Activated CD4-positive, alpha-beta T cell treated with anti-CD3 and anti-CD28 coated beads, Interleukin-10, Interleukin-2, amounts not matched to agents 100 ng/mL and 50 ng/mL, durations not matched to agents 16 hours and 8 hours (primary cell): ENCODE measurements at places on chromosomes 7 and 10.

- DNase-seq, result peak; percentile 73
Observed at GRCh38 chr10:63166742-63167258, 33.7 kb downstream of the NRBF2 start.

DNA sequence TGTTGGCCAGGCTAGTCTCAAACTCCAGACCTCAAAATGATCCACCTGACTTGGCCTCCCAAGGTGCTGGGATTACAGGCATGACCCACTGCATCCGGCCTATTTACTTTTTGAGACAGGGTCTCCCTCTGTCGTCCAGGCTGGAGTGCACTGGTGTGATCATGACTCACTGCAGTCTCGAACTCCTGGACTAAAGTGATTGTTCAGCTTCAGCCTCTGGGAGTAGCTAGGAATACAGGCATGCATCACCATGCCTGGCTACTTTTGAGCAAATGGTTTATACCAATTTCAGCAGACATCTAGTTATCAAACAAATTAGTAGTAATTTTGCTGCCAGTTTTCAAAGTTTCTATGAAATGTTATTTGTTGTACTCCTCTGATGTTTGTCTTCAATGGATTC, 2.2 kb upstream of the WAC start:
- DNase-seq, result no peak

DNA sequence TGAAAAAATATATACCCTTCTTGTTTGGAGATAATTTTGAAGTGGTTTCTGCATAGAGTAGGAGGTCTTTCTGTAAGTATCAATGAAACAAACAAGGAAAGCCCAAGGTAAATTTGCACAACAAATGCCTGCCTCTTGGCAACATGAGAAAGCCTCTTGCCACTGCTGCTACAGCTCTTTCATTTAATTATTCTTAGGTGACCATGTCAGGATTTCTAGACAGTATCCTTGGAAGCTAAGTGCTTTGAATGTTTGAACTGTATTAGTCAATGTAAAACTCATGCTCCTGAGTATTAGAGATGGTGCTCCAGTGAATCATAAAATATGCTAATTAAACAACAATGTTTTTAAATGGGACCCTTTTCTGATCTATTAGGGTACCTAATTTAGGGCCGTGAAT, 81.2 kb upstream of the ITGB1 start:
- no peak for DNase-seq

DNA sequence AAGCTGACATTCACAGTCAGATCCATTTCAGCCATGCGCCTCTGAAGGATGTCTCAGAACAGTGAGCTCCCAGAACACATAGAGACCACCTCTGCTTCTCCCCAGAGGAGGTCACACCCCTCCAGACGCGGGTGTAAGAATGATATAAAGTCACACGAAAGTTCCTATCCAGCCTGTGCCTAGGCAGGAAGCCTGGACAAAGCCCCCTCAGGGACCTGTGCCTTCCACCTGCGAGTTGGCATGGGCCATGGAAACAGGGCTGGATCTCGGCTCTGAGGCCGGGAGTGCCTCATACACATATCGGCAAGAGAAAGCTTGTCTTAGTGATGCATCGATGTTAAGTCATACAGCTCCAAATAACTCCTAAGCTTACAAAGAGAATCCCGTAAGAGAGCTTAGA, 5.0 kb downstream of the VIPR2 start:
- no peak for DNase-seq

- peak; percentile 88 for DNase-seq
Observed at GRCh38 chr10:97407211-97407951, 6.2 kb upstream of the RRP12 start.

- no peak for DNase-seq
Observed at GRCh38 chr7:103714376-103714927, 268.4 kb upstream of the SLC26A5 start.

DNA sequence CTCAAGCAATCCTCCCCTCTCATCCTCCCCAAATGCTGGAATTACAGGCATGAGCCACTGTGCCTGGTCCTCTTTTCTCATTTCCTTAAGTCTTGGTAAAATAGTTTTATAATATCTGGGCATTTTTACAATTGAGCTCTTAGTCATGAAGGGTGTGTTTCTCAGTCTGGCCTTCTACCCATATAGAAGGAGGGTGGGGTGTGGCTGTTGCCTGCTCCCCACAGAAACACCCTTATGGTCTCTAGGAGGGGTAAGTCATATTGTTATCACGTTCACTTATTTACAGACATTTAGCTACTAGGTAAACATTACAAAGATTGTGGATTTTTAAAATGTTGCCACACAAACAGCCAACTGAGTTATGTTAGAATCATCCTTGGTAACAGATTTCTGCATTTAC, 6.7 kb upstream of the OTUD1 start:
- no peak for DNase-seq

DNA sequence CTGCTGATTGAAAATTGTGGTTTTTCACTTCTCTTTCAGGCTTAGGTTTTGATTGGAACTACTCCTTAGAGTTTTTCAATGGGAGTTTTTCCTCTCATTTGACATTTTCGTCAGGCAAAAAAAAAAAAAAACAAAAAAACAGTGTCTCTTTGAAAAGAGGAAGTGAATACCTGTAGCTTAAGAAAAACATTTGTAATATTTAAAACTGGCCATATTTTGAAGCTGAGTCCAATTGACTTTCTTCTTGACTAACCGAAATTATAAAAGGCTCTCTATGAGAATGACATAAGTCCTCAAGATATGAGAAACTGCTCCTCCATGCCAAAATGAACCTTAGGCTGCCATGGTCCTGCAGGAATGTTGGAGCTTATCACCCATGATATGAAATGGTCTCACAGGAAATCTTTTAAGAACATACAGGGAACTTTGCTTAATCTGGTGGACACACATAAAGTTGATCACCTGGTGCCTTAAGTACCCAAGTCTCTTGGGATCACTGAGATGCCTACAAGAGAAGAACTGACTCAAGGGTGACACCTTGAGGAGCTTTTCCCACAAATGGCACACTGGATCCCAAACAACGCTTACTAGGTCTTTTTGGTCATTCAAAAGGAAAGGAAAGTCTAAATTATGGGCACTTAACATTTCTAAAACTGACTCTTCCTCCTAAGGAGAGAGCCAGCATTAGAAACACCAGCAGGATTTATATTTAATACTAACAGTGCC, 263.4 kb downstream of the CDC14C start:
- no peak for DNase-seq

DNA sequence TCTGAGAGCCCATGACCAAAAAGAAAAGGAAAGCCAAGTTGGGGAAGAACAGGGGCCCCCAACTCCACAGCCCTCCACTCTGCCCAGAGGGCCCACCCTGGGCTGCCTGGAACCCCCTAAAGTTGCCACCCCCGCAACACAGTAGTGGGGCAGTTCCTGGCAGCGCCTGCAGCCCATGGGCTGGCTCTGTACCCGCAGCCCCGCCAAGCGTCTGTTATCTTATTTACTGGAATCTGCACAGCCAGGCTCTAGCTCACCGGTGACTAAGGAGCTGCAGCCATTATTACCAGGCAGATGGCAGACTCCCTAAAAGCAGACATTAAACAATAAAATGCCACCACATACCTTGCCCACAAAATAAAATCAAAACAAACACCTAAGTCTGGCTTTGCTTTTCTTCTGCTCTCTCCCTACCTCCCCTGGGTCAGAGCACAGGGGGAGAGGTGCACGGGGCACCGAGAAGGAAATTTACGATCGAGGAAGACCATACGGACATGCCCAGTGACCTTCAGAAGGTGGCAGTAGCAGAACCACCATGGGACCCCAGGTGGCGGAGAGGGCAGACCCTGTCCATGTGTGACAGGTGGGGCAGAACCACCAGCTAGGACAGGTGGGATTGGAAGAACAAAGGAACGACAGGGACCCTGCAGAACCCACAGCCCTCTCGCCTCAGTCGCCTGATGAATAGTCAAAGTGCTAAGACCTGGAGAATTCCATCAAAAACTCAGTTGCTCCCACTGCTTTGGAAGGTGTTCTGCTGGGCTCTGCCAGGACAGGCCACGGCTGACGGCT, 66.3 kb downstream of the PRKAG2 start:
- DNase-seq, result no peak

DNA sequence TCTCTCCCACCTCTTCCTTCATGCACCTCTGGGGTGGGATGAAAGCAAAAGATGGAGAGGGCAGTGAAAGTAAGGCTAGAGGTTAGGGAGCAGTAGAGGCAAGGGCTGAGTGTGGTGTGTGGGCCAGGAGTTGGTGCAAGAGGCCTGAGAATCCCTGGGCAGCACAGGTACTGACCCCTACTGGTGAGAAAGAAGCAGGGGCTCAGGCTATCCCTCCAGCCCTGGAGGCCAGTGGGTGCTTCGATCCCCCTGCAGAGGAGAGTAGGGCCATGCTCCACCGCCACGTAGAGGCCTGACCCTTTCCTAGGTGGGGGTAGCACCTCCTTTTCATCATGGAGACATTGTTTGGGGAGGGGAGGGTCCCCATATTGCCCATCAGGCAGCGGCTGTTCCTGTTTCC, 9.8 kb downstream of the CDHR1 start:
- DNase-seq, result peak; percentile 7

GRCh38 chr10:78116361-78116760, 82.7 kb downstream of the RPS24 start:
- DNase-seq, result no peak

DNA sequence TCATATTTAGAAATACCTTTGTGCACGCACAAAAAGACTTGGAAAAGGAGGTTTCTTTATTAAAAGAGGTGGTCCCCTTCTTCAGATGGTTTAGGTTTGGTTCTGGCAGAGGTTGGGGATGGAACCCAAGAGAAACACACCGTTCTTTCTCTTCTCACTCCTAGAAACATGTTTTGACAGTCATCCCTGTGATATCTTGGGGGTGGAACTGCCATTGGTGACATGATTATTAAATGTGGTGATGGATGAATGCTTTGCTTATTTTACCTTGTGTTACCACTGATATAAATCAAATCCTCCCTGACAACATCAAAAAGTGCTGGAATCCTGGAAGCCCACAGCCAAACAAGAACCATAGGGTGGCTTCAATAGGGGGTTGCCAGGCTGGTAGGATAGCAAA, 146.5 kb downstream of the CCDC3 start:
- no peak for DNase-seq

DNA sequence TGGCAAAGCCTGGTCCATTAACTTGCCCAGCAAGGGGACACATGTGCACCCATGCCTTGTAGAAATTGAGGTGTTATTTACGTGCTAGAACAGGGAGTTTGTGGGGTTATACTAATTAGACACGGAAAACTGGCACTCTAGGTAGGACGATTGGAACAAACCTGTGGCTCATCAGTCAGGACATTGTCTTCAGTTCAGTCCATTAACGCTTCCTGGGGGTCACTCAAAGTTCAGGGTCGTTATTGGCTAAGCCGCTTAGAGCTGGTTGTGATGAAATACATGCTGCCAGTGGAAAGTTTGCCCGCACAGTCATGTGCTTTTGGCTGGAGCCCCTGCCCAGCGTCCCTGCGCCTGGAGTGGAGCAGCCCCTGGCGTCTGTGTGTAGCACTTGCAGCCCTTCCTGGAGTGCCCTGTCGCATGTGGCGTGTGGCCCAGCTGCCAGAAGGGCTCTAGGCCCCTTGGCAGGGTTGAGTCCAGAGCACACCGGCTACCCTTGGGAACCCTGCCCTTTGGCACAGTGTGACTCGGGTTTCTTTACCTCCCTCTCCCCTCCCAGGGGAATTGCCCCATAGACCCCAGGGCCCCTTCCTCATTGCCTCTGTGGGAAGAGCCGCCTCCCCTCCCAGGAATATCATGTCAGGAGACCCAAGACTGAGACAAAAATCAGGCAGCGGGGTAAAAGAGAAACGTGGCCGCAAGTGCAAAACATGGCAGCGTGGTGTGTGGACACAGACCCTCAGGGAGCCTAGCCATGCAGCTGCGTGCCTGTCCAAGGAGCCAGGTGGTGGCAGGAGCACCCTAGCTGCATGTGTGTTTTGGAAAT, 9.8 kb downstream of the ZNF775 start:
- no peak for DNase-seq

DNA sequence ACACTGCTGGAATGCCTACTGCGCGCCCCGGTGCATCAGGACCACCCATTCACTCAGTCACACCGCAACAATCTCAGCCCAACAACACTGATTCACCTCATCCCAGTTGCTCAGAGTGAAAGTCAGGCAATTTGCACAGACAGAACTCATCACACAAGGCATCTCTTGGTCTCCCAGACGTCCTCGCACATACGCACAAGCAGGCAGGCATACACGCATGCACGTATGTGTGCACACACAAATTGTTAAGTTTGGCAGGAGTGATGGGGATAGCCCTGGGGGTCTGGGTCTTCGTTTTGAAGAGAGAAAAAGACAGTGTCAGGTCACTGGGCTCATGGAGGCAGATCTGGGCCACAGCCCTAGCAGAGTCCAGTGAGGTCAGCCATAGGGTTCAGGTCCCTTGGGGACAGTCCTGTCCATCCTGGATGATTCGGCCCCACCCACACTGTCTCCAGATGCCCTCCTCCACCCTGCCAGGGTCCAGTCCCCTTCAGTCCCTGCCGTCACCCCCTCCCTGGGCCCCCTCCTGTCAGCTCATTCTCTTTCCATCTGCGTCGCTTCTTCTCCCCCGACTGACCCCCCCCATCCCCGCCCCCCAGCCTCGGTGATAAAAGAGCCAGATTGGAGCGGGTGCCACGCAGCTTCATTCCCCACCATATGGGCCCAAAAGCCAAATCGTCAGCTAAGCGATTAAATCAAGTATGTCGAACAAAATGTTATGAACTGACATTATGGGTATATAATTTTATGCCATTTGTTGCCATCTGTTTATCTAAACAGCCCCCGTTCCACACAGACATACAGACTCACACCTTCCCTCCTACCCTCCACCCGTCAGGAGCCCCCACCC, 48.5 kb upstream of the SLF2 start:
- DNase-seq, result no peak

- no peak for DNase-seq
Observed at GRCh38 chr7:116024826-116025809, 5.4 kb downstream of the TFEC start.

DNA sequence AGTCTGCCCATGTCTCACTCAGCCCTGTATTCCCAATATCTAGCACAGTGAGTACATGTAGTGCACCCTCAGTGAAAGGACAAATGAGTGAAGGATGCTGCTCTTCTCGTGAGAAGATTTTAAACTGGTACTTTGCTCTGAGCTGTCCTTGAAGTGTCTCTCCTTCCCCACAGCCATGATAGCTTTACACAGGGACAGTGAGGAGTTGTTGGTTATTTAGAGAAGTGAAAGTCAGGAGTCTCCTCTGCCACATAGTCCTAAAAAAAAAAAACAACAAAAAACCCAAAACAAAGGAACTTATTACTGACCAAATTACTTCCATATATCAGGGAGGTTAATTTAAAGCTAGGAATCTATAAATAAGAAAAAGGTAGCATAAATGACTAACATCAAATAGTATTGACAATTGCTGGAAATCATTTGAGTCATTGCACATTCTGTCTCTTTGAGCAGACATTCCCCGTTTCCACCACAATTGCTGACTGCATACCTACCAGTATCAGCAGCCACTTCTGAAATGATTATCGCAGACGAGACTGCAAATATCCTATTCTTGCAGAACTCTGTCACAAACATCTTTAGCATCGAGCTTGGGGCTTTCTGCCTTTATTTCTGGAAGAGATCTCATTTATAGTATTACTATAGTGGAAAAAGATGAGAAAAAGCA, 202.1 kb downstream of the PTEN start:
- DNase-seq, result peak; percentile 83

- DNase-seq, result peak; percentile 58
Observed at GRCh38 chr10:93080350-93081046, 6.8 kb downstream of the CYP26A1 start.
